Uterine smooth muscle cell (primary cell): ENCODE measurements at places on chromosomes 16 and 17. TPM values are rescaled to one million over a fixed set of nuclear protein-coding genes. Genes with fewer than 3 reads are reported as not detected.

CACNA1H gene
- total RNA-seq = 22.6 and 57.2 TPM in 2 replicates

CLDN7 gene
- 2.1 and 4.5 TPM in 2 replicates for total RNA-seq

EFCAB13 gene
- 3.7 and 12.9 TPM in 2 replicates for total RNA-seq

G6PC1 gene
- not detected in 2 replicates for total RNA-seq

SCNN1B gene
- not detected in 2 replicates for total RNA-seq

NCOR1 gene
- 88.5 and 105 TPM in 2 replicates for total RNA-seq

SLC38A8 gene
- not detected in 2 replicates for total RNA-seq

CBLN1 gene
- not detected in 2 replicates for total RNA-seq

TP53TG3C gene
- total RNA-seq = not detected in 2 replicates

HSBP1 gene
- total RNA-seq = 25.1 and 31.9 TPM in 2 replicates

ABI3 gene
- total RNA-seq = 0.11 TPM in 1 of 2 replicates, not detected in the other

HYDIN gene
- total RNA-seq = 0.33 and 1.00 TPM in 2 replicates

ARSG gene
- 2.4 and 3.0 TPM in 2 replicates for total RNA-seq

FUS gene
- 79.6 and 121 TPM in 2 replicates for total RNA-seq

CA7 gene
- total RNA-seq = not detected in 2 replicates

RHBDL3 gene
- under 0.01 and 0.22 TPM in 2 replicates for total RNA-seq

SYT17 gene
- under 0.01 and 0.12 TPM in 2 replicates for total RNA-seq

DOC2B gene
- total RNA-seq = not detected in 2 replicates

TBC1D26 gene
- total RNA-seq = under 0.01 TPM in 2 replicates

CACNG5 gene
- total RNA-seq = not detected in 2 replicates

SHBG gene
- total RNA-seq = 0.11 and 0.37 TPM in 2 replicates

PTX4 gene
- total RNA-seq = under 0.01 and 0.11 TPM in 2 replicates

NLRP1 gene
- 21.5 and 38.1 TPM in 2 replicates for total RNA-seq

MBTPS1 gene
- total RNA-seq = 85.3 and 125 TPM in 2 replicates

CHTF8 gene
- total RNA-seq = 48.4 and 52.8 TPM in 2 replicates

FOXJ1 gene
- total RNA-seq = under 0.01 TPM in 2 replicates

ICAM2 gene
- 1.2 and 3.4 TPM in 2 replicates for total RNA-seq

BEAN1 gene
- 0.11 and 0.12 TPM in 2 replicates for total RNA-seq

LPCAT2 gene
- total RNA-seq = 18.5 and 28.1 TPM in 2 replicates

FBXW10 gene
- under 0.01 and 0.12 TPM in 2 replicates for total RNA-seq

TBC1D3I gene
- 0.33 TPM in 1 of 2 replicates, not detected in the other for total RNA-seq

ELOB gene
- total RNA-seq = 377 and 396 TPM in 2 replicates

GDE1 gene
- 42.9 and 44.5 TPM in 2 replicates for total RNA-seq

LIMD2 gene
- 2.5 and 2.8 TPM in 2 replicates for total RNA-seq

SLC52A1 gene
- total RNA-seq = under 0.01 and 0.37 TPM in 2 replicates

KRT40 gene
- total RNA-seq = not detected in 2 replicates

ZFP3 gene
- 1.7 and 2.9 TPM in 2 replicates for total RNA-seq

TMEM132E gene
- under 0.01 TPM in 2 replicates for total RNA-seq

KCNJ2 gene
- 2.8 and 6.6 TPM in 2 replicates for total RNA-seq

SOST gene
- total RNA-seq = not detected in 2 replicates

ODF4 gene
- total RNA-seq = not detected in 2 replicates
